ENCODE measurements at places on chromosomes 16 and 17.

DNA sequence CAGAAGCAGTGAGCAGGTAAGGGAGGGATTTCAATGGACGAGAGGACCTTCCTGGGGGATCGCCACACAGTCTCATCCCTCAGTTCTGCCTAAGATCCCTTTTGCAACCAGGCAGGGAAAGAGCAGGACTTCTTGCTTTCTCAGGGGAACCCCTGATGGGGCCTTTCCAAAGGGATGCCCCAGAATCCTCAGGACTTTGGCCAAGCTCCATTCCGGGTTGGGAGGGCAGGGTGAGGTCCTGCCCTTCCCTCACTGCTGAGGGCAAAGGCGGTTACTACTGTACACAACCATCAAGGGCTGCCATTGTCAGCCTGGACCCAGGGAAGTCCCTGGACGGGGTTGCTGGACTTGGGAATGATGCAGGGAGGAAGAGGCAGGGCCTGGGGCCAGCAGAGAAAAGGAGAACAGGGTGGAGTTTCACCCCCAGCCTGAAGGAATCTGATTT lies 9.7 kb downstream of the PRR29 start:
- no peak for DNase-seq

DNA sequence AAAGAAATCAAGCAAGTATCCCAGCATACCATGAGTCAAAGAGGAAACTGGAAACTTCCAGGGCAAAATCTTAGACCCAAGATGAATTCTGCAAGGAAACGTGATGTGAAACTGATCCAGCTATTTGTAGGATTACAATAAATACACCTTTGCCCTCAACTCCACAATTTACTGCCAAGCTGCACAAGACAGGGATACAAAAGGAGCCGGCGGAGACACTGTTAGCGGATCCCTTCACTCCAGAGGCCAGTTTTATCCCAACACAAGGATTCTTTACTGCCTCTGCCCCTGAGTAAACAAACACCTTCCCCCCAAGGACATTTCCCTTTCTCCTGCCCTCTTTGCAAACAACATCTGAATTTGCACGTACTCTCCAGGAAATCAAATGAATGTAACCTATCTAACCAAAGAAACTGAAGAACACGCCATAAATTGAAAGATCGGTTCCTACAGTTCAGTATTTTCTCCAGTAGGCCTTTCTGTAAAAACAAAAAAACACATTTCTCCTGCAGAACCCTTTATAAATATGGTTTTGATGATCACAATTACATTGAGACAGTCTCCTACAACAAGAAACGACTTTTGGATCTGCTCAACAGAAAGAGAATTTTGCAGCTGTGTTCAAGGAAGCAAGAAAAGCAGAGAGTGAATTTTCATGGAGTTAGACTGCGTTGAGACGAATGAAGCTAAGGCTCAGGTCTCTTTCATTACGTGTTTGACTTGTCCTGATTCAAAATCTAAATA lies 1.4 kb upstream of the CBX2 start:
- DNase-seq: no peak

- no peak for DNase-seq
Measured at GRCh38 chr17:17792037-17792550, 44.7 kb downstream of the SREBF1 start.

DNA sequence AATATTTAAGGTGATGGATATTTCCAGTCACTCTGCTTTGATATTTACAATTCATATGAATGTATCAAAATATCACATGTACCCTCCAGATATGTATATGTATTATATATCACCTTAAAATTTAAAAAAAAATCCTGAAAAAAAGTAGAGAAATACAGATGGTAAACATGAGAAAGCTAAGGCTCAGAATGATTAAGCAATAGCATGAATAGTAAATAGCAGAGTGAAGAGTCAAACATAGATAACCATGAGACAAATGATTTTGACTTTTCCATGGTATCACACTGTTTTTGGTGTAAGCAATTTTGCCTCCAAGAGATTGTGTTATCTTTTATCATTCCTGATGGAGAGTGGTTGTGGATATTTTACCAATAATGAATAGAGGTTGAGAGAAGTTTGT lies 868.8 kb downstream of the CDH11 start:
- DNase-seq: no peak

- DNase-seq: no peak
Measured at GRCh38 chr16:82748026-82748425, 121.3 kb downstream of the CDH13 start.

DNA sequence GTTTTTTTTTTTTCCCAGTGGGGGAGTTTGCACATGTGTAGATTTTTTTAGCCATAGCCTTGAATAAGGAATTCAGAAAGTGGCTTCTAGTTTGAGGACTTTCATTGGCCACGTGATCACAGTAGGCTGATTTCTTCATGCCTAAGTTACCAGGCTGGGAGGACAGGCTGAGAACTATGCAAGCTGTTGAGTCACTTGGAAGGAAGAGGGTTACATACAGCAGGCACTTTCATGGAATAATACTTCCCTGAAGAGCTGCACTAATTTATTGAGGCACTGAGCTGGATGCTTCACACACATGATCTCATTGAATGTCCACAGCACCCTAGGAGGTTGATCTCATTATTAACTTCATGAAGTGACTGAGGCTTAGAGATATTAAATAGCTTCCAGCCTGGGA lies 22.8 kb downstream of the PRKCB start:
- DNase-seq: no peak

Measured in CD4-positive, alpha-beta T cell treated with Interleukin-12 subunit alpha and Interleukin-12 subunit beta, for 1 hour (primary cell).